Epithelial cell of alveolus of lung (primary cell): ENCODE measurements at places on chromosomes 4 and X. TPM values are rescaled to one million over a fixed set of nuclear protein-coding genes. Genes with fewer than 3 reads are reported as not detected.

Gene NLGN3
- 0.39 and 3.1 TPM in 2 replicates for total RNA-seq

Gene AREG
- total RNA-seq: 129 and 894 TPM in 2 replicates

Gene PPEF2
- not detected in 2 replicates for total RNA-seq

Gene PF4V1
- total RNA-seq: 1.3 TPM in 1 of 2 replicates, not detected in the other

Gene MFSD8
- 7.4 and 13.2 TPM in 2 replicates for total RNA-seq

Gene CENPVL1
- not detected in 2 replicates for total RNA-seq

Gene VMA21
- 36.3 and 42.5 TPM in 2 replicates for total RNA-seq

Gene TIGD4
- 0.24 TPM in 1 of 2 replicates, not detected in the other for total RNA-seq

Gene GAR1
- total RNA-seq: 13.2 and 17.0 TPM in 2 replicates
